ENCODE measurements at places on chromosomes 3 and 15. TPM values are rescaled to one million over a fixed set of nuclear protein-coding genes. Genes with fewer than 3 reads are reported as not detected.

- DNase-seq, result no peak
Observed at GRCh38 chr3:15404767-15405166, 22.6 kb downstream of the METTL6 start.

DNA sequence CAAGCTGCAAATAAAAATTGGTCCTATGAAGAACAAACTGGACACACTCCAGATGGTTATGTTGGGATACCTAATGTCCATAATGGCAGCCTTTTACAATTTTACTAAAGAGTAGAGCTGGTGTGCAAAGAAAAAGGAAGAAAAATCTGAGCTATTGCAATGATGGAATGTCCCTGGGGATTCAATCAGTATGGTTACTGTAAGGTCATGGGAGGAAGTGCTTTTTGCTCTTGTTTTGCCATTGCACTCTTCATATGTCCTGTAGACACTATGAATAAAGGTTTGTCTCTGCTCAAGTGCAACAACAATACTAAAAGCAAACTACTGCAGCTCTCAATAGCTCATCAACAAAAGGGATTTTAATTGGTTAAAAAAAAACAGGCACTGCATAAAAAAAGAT, 5.4 kb downstream of the PFN2 start:
- no peak for DNase-seq

DNA sequence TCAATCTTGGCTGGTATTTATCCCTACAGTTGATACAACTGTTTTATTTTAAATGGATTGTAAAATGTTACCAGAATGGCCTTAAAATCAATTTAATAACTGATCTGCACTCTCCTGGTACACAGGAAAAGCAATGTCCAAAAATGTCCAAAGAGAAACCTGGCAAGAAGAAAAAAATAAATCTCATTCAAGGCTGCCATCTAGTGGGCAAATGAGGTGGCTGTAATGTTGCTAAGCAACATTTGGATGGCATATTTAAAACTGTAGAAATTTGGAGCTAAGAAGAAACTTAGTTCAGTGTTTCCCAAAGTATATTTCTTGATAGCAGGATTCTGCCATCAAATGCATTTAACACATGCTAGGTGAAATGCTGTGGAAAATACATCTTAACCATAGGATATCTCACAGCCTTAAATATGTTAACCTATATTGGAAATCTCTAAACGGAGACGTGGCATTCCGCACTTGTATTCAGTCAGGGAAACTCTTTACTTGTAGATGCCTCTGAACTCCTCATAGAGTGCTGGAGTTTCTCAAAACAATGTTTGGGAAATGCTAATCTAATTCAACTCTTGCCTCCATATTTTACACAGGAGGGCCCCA, 216.8 kb downstream of the ERC2 start:
- no peak for DNase-seq

- no peak for DNase-seq
Observed at GRCh38 chr15:82969353-82969752, 16.7 kb upstream of the RAMAC start.

GRCh38 chr3:130820976-130821375, 72.9 kb upstream of the ATP2C1 start:
- no peak for DNase-seq

GRCh38 chr15:39084674-39085530, 496.0 kb upstream of the THBS1 start:
- DNase-seq, result peak; percentile 24

DNA sequence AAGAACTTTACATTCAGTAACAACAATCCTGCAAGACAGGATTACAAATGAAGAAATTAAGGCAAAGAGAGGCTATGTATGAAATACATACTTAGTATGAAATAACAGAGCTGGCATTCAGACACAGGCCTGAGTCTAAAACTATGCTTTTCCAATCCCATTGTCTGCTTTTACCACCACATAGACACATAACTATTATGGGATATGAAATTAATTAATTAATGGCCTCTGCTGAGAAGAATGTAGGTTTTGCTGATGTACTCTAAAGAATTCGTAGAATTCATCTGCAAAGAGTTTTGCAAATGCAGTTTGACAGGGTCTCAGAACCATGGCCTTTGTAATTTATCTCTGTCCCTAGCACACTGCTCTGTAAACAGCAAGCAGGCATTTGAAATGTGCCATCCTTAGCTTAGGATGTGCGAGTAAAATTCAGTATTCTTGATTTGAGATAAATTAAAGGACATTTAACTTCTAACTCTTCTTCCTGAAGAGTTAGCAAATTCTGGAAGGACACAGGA, 54.5 kb upstream of the BOC start:
- DNase-seq, result no peak

DNA sequence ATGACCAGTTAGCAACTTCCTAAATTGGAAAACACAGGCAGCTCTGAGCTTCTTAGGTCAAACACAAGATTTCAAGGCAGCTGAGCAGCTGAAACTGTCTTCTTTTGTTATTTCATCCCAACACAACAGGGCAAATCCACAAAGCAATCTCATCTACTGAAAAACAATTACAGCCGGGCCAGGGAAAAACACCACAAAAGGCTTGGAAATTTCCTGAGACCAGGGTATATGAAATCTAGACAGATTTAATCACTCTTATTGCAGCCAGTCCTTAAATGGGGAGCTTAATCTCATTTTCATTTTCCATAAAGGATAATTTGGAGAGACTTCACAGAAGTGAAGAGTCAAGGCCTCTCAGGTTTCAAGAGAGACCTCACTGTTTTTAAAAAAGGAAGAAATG, 181.8 kb downstream of the SSR3 start:
- no peak for DNase-seq

DNA sequence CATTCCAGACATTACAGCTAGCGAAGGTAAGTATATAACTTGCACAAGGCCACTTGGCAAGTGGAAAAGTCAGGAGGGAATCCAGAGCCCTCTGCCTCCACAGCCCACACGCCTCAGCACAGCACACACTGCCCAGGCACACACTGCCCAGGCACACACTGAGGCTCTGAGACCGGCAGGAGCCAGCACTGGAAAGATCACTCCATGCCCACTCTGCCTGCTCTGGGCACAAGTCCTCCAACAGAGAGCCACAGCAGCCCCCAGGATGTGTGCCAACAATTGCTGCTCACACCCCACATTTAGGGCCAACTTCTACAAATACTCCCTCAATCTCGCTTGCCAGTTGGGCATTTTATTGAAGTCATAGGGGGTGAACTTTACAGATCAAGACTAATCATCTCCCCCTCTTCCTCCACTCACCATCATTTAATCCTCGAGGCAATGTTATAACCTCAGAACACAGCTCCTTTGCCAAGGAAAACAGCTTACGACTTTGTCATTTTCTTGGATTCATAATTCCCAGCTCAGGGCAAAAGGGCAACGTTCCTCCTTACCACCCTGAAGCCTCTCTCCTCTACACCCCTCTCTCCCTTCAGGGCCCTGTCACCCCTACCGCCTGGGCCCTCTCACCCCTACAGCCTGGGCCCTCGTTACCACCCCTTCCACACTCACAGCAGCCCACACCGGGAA, 53.0 kb upstream of the TPM1 start:
- no peak for DNase-seq

- no peak for DNase-seq
Observed at GRCh38 chr15:25504307-25504706, 65.5 kb upstream of the UBE3A start.

GRCh38 chr3:151387842-151388241, 3.3 kb upstream of the P2RY12 start:
- DNase-seq, result no peak

NR2E3 gene
- total RNA-seq, result not detected

IL16 gene
- total RNA-seq, result 3.8 TPM

CACNA1D gene
- total RNA-seq, result 1.1 TPM
